ENCODE measurements at places on chromosomes 5 and 9.

DNA sequence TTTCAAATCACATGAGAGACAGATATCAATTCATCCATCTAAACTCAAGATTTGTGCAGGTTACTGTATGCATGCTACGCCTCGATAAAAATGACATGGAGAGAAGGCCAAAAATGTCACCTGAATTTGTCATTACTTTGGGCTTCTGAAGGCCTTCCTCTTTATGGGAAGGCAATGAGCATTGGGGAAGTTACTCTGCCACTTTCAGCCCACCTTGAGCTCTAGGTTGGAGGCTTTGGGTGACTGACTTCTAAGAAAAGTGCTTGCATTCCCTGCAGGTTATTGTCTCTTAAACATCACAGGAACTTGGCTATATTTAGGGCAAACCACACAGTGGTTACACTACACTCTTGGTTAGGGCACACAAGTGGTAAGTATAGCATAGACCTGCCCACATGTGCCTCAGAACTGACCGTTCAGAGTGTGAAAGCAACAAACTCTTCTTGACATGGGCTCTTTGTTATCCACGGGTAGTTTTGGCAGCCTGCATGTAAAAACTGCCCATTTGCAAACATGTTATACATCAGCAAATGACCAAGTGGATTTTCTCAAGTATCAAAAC is 169.5 kb downstream of the ZNF608 start:
- DNase-seq = no peak

DNA sequence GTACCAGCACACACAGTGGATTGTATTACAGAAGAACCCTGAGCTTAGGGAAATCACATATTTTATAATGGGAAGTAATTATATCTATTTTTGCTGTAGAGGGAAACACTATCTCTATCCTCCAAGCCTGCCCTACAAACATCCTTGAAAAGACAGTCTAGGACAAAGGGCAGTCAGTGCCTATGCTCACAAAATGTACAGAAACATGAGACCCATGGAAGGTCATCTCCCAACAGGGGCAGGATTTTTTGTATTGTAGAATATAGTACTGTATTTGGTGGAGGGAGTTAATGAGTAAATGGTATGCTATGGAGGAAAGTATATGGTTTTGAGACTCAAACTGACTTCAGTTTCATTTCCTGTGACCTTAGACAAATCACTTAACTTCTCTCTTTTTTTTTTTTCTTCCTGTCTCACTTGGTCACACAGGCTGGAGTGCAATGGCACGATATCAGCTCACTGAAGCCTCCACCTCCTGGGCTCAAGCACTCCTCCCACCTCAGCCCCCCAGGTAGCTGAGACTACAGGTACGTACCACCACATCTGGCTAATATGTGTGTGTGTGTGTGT is 5.8 kb upstream of the RAB14 start:
- no peak for DNase-seq

DNA sequence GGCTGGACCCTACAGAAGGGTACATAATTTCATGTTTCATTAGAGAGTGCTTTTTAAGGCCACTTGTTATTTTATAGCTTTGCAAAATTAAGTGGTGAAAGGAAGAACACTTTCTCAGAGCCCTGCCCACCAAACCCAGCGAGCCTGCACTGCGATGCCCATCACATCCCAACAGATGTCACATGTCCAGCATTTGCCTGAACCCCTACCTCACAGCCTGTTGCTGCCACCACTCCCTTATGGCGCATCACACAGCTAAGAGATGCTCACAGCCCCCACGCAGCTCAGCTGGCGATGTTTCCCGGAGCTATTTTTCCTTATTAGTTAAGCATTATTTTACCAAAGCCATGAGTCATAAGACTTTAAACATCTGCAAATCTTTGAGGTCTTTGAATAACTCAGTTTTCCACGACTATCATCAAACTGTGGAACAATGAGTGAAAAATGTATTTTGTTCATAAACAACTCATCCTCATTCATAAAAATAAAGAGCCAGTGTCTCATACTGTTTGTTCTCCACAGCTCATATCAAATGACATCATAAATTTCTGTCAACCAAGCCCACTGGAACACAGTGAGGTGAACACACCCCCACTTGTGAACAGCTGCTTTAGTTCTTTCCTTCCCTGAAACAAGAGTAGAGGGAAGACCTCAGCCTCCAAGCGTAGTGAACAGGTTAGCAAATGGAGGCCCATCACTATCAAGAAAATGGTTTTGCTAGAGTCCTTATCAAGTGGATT is 104.9 kb downstream of the SYK start:
- no peak for DNase-seq

DNA sequence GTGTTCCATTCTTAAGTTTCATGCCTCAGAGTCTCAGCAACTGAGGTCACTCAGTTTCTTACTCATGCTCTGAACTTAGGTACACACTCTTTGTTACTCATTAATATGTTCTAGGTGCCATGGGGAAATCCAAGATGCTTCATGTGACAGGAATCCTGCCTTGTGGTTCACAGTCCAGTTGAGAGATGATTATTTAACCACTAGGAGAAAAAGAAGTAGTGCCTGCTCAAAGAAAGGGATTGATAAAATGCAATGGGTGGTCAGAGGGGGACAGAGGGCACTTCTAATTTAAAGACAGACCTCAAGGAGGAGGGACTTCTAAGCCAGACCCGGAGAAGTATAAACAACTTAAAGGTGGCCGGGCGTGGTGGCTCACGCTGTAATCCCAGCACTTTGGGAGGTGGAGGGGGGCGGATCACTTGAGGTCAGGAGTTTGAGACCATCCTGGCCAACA is 69.0 kb downstream of the UGCG start:
- no peak for DNase-seq

DNA sequence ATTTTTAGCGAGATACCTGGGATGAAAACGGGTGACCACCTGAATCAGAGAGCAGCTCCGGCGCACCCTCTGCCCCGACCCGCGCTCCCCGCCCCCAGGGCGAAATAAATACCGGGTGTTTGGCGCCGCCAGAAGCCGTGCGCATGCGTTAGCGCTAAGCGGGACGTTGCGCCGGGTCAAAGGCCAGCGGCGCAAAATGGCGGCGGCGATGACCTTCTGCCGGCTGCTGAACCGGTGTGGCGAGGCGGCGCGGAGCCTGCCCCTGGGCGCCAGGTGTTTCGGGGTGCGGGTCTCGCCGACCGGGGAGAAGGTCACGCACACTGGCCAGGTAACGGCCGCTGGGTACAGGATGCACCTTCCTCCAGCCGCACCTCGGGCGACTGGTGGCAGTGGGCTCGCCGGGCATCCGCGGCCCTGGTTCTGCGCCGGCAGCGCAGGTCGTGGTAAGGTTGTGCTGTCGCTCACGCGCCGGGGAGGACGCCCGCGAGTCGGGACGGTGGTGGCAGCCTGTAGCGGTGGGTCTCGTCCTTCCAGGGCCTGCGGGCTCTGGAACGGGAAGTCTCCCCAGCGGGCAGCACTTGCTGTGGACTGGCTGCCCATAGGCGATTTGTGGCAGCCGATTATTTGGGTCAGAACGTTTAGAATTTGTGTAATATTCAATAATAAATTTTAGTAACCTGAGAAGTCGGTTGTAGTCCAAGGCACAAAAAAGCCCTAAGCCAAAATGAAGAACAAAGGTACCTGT is at the start of gene NDUFS6:
NDUFS6 (plus strand) TSS at position 186 of the 745 bp plus-strand sequence; CDS start at position 197, 11 bp downstream.
- DNase-seq = peak; percentile 78

GRCh38 chr5:60830581-60831127 is 13.4 kb downstream of the ELOVL7 start:
- DNase-seq = no peak

DNA sequence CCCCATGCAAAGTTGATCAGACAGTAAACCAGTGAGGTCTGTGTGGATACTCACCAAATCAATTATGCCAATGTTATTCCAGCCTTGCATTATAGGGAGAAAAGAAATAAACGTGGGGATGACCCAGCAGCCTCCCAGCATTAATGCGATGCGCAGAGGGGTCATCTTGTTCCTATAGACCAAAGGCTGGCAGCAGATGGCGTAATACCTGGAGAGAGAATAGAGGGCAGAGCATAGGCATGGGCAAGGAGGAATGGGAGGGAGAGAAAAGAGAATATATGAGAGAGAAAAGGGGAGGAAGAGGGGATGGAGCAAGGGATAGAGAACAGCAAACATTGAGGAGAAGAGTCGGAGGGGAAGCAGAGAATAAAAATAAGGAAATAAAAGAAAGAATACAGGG is 131.2 kb downstream of the HTR4 start:
- DNase-seq = no peak

DNA sequence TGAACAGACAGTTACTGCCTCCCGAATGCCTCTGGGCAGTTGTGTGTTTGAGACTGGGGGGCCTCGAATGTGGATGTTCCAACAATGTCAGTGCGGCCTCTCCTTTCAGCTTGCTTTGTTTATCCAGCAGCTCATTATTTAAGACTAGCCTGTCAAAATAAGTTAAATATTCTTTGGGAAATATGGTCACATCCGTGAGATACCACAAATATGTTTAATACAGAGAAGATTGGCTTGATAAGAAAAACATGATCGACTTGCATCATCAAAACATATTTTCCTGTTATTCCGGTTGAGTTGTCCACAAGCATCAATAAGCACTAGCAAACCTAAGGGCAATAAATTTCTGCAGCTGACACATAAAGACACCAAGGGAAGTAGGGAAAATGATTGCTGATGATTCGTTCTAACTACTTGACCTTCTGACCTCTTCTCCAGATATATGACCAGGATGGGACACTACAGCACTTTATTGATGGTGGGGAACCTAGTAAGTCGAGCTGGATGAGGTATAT is 66.5 kb downstream of the PRDM6 start:
- DNase-seq = no peak

GRCh38 chr9:11063263-11063662 is 450.5 kb upstream of the PTPRD start:
- DNase-seq = no peak

- no peak for DNase-seq
Measured at GRCh38 chr5:32280656-32281081, 32.1 kb downstream of the MTMR12 start.

- no peak for DNase-seq
Measured at GRCh38 chr5:95726811-95727763, 4.0 kb upstream of the RHOBTB3 start.

Measured in activated CD4-positive, alpha-beta T cell treated with anti-CD3 and anti-CD28 coated beads for 4 hours (primary cell).